ENCODE measurements at places on chromosomes 5 and 9.

DNA sequence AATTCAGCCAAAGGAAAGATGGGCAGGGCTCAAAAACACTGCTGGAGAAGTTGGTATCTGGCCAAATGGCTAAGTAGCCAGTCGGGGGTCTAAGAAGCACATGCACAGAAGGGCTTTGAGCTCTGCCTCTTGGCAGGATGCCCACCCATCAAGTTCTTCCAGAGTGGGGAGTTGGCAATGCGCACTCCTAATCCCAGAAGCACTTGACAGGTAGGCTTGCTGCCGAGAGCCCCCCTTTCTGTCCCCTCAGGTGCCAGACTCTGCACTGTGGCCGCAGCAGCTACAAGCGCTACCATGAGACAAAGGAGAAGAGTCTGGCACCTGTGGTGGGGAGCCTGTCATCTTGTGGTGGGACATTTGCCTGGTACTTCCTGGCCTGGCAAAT lies 252.9 kb upstream of the SLC24A2 start:
- DNase-seq: no peak

DNA sequence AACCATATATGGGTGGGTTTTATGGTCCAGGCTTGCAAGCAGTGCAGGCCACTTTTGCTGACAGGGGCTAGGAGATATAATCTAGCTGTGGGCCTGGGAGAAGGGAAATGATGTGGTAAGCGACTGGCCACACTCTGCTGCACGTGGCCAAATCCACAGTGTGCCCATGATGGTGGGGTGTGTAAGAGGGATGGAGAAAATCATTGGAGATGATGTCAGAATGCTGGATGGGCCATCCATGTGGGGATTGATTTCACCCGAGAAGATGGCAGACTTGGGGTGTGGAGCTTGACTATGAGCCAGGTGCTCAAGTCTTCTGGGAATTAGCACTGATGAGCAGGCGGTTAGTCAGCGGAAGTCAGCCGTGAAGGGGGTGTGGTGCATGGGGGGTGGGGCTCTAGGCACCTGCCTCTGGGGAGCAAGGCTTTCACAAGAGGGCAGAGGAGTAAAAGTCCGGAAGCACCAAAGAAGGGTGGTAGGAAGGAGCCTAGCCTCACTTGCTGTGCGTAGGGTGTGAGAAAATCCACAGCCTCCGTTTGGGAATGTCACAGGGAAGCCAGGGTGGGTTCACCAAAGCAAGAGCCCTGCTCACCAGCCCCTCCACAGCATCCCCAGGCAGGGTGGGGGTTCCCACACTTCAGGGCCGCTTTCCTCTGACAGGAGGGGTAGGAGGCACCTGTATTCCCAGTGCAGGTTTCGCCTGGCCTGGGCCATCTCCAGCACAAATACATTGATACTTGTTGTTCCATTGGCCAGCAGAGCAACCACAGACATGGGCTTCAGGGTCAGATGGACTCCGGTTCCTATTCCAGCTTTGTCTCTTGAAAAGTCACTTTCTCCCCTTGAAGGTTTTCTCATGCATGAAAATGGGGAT lies 44.5 kb upstream of the ANGPTL2 start:
- no peak for DNase-seq

- DNase-seq: no peak
Measured at GRCh38 chr5:164818445-164818844, 1313.0 kb downstream of the MAT2B start.

DNA sequence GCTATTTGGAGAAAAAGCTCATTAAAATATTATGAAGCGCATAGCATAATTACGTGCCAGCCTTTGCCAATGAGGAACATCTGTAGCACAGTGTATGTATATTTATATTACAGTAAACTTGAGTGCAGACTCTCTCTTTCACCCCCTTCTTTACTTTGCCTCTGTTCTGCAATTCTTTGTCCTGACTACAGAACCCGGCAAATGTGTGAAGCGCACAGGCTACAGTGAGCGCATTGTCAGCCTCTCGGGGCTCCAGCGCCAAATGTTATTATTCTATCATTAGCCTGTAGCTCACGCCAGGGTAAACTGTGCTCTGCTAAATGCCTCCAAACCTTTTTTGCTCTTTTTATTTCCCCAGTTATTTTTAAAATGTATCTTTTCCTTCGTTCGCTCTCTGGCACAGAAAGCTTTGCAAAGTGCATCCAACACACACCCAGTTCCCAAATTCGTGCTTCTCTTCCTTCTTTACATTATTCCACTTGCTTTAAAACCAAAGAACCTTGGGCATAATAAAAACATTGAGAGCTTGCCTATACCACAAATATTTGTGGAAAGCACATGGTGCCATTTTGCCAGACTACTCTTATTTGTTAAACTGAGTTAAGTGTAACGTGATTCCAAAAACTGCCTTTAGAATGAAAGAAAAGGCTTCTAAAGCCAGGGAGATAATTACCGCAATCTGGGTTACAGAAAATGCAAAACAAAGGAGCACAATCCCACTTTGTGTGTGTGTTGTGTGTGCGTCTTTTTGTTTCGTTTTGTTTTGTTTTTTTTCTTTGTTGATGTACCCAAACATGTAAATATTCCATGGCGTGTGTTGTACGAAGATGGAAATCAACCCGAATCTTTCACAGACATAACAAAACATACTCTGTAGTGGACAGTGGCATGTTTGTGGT lies 164.1 kb upstream of the MPDZ start:
- no peak for DNase-seq

All from iPS DF 19.7 (cell line).